Iris pigment epithelial cell (primary cell): ENCODE measurements at places on chromosomes 3 and 15.

GRCh38 chr15:60414016-60414682 is 16.4 kb upstream of the ANXA2 start:
- peak; percentile 71 for DNase-seq

DNA sequence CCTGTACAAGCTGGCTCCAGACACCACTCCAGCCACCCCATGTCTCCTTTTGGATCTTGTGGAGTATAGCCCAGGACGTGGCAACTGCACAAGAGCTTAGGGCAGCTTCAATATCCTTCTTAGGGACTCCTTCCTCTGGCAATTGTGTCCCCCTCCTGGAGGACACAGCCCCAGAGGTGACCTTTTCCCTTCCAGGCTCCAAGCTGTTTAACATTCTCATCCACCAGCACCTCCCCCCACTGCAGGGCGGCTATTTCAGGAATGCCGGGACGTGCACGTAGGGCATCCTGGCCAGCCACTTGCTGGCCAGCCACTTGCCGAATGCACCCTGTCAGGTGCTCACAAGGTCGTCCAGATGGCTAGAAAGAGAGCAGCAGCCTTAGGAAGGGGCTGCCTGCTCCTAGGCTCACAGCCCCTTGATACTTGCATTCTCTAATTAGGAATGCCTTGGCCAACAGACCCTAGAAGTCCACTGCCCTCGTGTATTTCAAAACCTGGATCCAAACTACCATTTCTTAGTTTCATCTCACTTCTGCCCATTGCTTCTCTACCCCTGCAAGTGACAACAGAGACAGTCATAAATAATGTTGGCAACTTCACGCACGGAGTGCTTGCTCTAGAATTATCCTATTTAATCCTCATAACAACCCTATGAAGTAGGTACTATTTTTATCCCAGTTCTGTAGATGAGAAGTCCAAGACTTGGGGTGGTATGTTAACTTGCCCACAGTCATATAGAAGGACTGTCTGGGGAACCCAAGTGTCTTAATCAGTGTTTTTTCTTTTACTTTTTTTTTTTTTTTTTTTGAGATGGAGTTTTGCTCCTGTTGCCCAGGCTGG is 24.5 kb upstream of the IDH2 start:
- DNase-seq, result no peak

DNA sequence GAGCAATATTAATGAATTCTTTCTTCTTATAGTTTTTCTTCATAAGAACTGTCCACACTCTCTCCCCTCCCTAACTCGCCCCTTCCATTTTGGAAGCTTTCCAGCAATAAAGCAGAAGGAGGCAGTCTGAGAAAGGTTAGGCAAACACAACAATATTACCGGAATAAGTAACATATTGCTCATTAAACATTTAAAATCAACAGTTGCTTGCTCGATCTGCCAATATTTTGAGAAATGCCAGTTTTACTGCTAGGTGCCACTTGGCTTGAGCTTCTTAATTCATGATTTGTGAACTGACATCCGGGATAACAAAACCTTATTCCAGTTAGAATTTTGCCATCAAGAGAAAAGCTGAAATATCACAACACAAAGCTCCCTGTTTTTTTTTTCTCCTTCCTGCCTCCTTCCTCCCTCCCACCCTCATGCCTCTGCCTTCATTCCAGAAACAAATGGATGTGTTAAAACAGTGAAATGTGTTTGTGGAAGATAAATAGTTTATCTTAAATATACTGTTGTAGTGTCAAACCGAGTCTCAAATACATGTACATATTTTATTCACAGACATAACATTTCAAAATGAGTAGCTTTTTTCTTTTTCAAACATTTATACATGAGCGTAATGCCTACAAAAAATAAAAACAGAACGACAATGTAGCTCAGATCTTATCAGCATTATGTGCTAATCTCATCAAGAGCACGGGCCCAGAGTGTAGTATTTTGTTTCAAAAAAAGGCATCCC is 253.7 kb downstream of the GAP43 start:
- DNase-seq, result no peak

DNA sequence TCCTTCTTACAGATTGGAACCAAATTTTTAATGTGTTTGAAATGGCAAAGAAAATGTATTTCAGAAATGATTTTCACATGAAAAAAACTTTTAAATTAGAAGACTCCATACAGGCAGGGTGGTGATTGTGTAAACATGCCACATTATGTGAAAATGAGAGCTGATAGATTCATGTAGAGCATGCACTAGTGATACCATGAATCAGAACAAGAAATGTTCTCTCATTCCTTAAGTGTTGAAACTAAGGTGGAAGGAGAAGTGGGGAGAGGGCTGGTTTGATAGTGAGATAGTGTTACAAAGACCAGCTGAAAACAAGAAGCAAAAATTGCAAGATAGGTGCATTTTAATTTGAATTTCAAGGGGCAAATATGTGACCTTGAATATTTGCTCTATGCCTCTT is 100.3 kb downstream of the CCNL1 start:
- no peak for DNase-seq

- no peak for DNase-seq
These were observed 363.5 kb downstream of the FOXP1 start for GRCh38 chr3:71219744-71220638.

DNA sequence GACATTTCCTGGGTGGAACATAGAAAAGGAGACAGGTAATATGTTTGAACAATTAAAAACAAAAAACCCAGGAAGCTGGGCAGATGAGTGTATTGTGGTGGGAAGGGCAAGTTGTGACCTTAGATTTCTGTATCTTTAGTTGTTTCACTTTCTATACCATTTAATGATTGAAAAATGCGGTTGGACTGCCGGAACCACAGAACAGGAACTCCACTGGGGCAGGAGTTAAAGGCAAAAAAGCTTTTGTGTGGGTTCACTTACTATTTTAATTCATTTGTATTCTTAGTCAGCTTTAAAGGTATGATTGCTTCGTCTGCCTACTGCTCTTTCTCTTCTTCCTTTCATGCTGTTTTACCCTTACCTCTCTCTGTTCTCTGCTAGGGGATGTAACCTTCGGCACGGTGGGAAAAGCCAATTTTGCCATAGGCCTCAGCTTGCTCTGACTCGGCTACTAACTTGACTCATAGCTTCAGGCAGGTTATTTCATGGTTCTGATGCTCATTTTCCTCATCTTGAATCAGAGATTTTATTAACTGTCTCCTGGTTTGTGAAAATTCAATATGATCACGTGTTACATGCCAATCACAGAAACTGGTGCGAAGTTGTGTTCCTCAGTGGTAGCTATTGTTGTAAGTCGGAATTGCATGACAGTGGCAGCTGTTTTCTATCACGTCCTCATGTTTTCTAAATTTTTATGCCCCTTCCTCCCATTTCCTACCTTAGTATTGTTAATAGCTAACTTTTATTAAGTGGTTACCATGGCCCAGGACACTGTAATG is 1.6 kb upstream of the MCTP2 start:
- DNase-seq, result no peak

GRCh38 chr15:80831606-80832224 is 52.5 kb downstream of the CEMIP start:
- DNase-seq, result no peak

DNA sequence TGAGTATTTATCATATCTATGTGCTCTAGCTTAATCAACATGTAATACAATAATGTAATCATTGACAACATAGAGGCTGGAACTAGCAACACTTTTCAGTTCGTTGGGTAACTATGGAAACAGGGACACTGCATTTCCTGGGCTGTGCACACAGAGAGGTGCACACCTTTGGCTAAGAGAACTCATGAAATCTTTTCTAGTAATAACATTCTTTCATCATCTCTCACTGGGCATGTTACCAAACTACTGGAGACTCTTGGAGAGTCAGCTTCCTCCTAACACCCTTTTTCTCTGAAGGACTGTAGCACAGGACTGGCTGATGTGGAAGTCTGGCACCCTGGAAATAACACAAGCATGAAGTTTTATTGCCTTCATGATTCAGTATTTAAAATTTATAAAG is 135.6 kb downstream of the KCNMB2 start:
- DNase-seq, result peak; percentile 51

GRCh38 chr15:37002041-37002672 is 98.2 kb downstream of the MEIS2 start:
- DNase-seq, result no peak

GRCh38 chr3:66215106-66215505 is 5.7 kb upstream of the SLC25A26 start:
- DNase-seq, result no peak

DNA sequence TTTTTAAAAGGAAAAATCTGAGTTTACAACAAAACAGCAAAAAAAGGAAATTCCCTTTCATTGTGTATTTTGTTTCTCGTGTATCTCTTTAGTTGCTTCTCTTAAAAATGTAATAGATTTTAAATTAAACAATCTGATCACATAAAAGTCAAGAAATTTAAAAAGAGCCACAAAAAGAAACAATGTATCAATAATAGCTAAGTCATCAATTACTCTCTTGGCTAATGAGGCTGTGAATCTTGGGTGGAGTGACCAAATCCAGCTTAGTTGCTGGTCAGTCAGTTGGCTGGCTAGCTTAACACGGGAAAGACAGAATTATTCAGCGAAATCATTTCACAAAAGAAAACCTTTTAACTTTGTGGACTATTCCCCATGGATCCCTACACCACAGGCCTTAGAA is 3.2 kb downstream of the SFMBT1 start:
- DNase-seq, result no peak

GRCh38 chr3:105744202-105744601 is 124.6 kb downstream of the CBLB start:
- DNase-seq, result no peak

- no peak for DNase-seq
These were observed 13.1 kb upstream of the RNF7 start for GRCh38 chr3:141725036-141725435.

- DNase-seq, result peak; percentile 98
These were observed 9.8 kb downstream of the RAB27A start for GRCh38 chr15:55279746-55280351.

GRCh38 chr3:73719413-73719851 is 94.7 kb upstream of the PDZRN3 start:
- DNase-seq, result peak; percentile 32

DNA sequence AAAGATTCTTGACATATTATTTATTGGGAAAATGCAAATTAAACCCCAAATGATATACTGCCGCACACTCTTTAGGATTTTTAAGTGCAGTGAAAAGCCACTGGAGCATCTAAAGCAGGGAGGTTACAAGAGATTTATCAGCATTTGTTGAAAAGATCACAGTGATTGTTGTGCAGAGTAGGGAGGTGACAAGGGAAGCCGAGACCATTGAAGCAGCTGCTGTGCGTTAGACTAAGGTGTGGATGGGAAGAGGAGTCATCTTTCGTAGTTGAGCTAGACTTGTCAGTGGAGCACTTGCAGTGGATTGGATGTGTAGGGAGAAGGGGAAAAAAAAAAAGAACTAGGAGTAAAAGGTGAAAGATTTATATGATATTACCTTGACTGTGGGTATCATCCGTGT is 854.6 kb downstream of the NTRK3 start:
- DNase-seq, result no peak

DNA sequence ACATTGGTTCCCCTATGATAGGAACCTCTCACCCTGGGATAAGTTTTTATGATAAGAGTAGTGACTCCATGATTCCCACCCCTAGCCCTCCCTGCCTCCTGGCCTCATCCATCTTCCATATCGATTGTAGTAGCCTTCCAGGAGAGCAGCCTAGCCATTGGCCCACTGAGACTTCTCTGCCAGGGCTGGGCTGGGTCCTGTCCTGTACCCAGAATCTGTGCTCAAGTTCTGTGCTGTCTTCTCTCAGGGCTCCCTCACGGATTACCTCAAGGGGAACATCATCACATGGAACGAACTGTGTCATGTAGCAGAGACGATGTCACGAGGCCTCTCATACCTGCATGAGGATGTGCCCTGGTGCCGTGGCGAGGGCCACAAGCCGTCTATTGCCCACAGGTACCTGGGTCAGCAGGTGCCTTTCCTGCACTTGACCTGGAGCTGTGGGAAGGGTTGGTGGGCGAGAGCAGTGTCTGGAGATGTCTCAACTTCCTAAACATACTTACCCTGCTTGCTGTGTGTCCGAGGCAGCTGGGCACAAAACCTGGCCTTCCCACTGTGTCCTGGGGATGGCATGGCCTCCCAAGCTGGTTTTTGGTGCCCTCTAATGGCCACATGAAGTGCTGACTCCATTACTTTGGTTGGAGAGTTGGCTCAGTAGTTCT is 16.6 kb upstream of the EXOG start:
- DNase-seq, result peak; percentile 59

DNA sequence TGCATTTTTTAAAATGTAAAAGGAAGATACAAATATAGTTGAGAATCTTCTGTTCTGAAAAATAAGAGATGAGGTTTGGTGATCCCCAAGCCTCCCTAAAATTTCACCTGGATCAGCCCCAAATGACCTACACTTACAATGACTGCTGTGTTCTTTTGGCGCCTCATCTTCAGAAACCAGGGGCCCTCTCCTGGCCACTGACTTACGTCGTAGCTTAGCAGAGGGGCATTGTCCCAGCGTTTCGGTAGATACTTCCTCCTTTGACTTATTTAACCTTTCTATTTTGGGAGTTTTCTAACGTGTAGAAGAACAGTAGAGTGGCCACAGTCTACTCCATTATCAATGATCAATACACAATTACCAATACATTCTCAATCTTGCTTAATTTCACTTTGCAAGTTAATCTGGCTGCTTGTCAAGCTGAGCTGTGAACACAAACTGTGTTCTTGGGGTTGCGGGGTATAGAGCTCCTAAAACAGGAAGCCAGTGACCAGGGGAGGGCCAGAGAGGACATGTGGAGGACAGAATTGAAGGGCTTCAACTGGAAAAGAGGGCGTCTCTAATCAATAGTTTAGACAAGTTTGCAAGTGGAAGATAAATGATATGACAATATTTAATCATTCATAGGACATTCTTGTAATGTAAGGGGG is 419.5 kb downstream of the LPP start:
- DNase-seq, result no peak

- no peak for DNase-seq
These were observed 5.5 kb downstream of the ABTB1 start for GRCh38 chr3:127678315-127678599.

GRCh38 chr15:100201376-100202280 is 140.1 kb downstream of the ADAMTS17 start:
- peak; percentile 6 for DNase-seq

DNA sequence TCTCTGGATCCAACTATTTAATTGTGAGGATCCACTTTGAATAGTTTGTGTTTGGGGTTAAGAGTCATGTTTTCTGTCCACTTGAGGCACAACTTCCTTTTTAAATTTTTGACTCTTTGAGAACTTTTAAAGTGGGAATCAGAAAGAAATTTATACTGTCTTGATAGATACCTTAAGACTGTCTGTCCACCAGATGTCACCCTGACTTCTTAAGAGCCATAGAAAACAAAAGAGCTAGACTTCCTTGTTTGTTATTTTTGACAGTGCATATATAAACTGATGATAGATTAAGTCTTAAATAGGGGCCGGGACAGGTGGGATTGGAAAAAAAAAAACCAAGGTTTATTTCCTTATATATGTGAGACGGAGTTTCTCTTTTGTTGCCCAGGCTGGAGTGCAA is 52.1 kb upstream of the WDR72 start:
- DNase-seq, result peak; percentile 0

GRCh38 chr3:72052841-72053409 is 268.0 kb upstream of the PROK2 start:
- no peak for DNase-seq

DNA sequence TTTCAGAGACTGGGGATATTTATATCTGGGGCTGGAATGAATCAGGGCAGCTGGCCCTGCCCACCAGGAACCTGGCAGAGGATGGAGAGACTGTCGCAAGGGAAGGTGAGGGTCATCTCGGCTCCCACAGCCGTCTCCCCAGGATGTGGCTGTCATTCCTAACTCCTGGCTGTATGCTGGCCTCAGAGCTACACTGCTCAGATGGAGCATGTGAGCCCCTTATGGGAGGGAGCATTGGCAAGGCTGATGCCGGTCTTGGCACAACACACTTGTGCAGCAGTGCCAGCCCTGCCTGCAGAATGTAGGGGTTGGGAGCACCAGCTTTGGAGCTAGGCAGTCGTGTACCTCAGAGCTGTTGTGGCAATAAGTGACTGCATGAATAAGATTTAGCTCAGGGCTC is 5.2 kb downstream of the RCCD1 start:
- DNase-seq, result no peak
